ENCODE measurements at places on chromosomes 13 and 19.

GRCh38 chr13:25247360-25247759 is 39.9 kb downstream of the MTMR6 start:
- no peak for DNase-seq

- no peak for DNase-seq
Observed at GRCh38 chr13:43185226-43185625, 161.8 kb downstream of the DNAJC15 start.

DNA sequence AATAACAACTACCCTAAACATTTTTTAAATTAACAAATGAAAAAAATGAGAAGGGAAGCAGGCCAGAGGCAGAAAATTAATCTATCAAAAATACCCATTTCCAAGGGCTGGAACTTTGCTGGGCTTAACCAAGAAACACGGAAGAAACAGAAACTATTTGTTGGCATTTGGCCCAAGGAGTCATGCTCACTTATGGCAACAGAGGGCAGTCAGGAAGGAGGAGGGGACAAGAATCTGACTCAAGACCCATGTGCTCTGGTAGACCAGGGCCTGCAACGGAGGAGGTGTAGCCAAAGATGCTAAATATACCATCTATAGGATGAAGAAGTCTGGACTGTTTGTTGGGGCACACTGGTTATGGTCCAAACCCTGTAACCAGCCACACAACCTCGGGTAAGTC is 496.7 kb downstream of the COG6 start:
- DNase-seq: no peak

GRCh38 chr13:48072304-48072703 is 22.6 kb downstream of the MED4 start:
- no peak for DNase-seq

DNA sequence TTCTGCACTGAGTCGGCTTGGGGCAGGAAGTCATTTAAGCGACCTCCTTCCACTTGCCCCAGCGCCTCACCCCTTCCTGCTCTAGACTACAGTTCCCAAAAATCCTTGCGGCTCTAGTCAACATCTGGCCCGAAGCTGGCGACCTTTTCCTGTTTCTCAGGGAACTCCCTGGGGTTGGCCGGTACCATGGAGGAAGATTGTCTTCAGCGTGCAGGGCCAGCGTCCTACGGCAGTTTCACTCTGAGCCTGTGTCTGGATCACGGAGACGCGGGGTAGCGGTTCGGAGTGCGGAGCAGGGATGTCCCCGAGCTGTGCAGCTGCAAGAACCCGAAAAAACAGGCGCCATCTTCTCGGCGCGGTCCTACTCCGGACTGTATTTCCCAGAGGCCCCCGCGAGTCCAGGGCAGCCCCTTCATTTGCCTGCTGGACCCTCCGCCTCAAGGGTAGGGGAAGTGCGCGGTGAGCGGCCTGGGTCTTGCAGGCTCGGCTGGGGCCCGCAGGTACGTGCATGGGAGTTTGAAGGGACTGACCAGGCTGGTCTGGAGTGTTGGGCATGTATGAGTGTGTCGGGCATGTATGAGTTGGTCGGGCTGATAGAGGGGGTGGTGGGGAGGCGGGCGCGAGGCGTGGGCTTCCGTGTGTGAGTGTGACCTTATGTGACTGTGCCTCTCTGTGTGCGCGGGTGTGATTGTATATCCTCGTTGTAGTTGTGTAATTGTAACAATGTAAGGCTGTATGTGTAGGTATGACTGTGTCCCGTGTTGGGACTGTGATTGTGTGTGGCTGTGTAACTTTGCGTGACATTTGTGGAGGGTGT is at the start of gene ZNF383:
TSS of gene ZNF383 (plus strand) at position 440 of the 817 bp plus-strand sequence. CDS start 12,240 bp downstream, outside the sequence.
- peak; percentile 94 for DNase-seq

GRCh38 chr13:67696775-67697174 is 466.6 kb upstream of the PCDH9 start:
- no peak for DNase-seq

GRCh38 chr19:16676101-16676798 is 15.3 kb downstream of the TMEM38A start:
- no peak for DNase-seq

DNA sequence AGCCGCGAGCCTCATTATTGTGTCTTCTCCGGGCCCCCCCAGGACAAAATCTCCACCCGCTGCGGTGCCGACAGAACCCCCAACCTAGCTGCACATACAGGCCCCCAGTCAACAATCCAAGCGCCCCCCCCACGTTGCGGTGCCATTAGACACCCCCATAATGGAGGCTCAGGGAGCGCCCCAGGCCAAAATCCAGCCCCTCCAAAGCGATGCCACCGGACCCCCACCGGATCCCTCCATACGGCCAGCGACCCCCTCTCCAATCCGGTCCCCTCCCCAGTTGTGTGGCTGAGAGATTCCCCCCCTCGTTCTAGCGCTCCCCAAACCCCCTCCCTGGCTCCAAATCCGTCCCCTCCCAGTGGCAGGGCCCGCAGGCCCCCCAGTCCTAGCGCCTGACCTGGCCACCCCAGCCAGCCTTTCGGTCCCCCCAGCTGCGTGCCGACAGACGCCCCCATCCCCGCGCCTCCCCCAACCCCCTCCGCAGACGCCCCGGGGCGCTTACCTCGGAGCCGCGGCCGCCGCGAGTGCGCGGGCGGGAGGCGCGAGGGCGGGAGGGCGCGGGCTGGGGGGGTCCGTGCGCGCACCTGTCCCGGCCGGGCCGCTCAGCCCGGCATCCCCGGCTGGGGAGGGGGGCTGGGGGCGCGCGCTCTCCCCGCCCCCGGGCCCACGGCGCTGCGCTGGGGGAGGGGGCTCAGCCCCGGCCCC is 21.6 kb upstream of the SEMA6B start:
- no peak for DNase-seq

GRCh38 chr19:13937479-13938300 is 527 bp downstream of the PODNL1 start:
- no peak for DNase-seq

GRCh38 chr19:648904-649801 is 9.5 kb downstream of the FGF22 start:
- no peak for DNase-seq

- no peak for DNase-seq
Observed at GRCh38 chr13:45306966-45307365, 34.0 kb downstream of the TPT1 start.

- no peak for DNase-seq
Observed at GRCh38 chr13:100128373-100128772, 39.5 kb downstream of the PCCA start.

- DNase-seq: peak; percentile 90
Observed at GRCh38 chr13:43307921-43308433, 284.6 kb downstream of the DNAJC15 start.

- peak; percentile 13 for DNase-seq
Observed at GRCh38 chr19:30094756-30095140, 152.7 kb downstream of the URI1 start.

- DNase-seq: no peak
Observed at GRCh38 chr13:33612641-33613638, 205.0 kb upstream of the RFC3 start.

DNA sequence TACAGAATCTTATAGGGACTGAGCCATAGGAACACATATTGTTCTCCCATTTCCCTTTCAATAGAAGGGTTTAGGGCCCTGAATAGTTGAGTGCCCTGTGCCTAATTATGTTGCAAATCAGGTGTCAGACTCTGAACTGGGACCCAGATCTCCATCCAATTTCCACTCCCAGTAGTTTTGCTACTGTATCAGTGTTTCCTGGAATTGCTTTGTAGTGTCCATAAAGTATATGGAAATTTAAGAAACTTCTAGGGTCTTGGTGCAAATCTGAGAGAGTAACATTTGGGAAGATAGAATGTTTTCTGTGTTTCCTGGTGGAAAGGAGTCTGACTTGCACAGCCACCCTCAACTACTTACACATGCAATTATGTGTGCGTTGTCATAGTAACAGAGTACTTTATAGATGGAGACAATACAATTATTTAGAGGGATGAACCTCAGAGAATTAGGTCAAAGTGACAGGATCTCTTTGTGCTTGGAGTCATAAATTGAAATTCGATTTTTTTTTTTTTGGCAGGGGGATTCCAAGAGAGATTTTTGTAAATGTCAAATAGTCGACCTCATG is 646 bp upstream of the SLC10A2 start:
- DNase-seq: no peak

- DNase-seq: no peak
Observed at GRCh38 chr19:17737690-17738153, 13.6 kb upstream of the FCHO1 start.

- no peak for DNase-seq
Observed at GRCh38 chr13:50699874-50700663, 143.4 kb downstream of the DLEU7 start.

DNA sequence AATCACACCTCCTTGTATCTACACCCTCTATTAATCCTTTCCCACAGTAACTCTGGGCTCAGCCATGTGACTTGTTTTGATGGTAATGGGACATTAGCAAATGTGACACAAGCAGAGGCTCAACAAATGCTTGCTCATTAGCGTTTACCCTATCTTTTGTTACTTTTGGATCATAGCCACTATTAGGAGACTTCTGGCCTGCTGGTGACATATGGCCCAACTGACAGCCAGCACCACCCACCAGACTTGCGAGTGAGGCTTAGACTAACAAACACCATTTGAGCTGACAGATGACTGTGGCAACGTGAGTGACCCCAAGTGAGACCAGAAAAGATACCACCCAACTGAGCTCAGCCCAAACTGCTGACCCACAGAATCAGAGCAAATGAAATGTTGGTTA is 154.1 kb downstream of the OLFM4 start:
- DNase-seq: no peak

- DNase-seq: no peak
Observed at GRCh38 chr13:44936246-44936645, 53.0 kb downstream of the NUFIP1 start.

DNA sequence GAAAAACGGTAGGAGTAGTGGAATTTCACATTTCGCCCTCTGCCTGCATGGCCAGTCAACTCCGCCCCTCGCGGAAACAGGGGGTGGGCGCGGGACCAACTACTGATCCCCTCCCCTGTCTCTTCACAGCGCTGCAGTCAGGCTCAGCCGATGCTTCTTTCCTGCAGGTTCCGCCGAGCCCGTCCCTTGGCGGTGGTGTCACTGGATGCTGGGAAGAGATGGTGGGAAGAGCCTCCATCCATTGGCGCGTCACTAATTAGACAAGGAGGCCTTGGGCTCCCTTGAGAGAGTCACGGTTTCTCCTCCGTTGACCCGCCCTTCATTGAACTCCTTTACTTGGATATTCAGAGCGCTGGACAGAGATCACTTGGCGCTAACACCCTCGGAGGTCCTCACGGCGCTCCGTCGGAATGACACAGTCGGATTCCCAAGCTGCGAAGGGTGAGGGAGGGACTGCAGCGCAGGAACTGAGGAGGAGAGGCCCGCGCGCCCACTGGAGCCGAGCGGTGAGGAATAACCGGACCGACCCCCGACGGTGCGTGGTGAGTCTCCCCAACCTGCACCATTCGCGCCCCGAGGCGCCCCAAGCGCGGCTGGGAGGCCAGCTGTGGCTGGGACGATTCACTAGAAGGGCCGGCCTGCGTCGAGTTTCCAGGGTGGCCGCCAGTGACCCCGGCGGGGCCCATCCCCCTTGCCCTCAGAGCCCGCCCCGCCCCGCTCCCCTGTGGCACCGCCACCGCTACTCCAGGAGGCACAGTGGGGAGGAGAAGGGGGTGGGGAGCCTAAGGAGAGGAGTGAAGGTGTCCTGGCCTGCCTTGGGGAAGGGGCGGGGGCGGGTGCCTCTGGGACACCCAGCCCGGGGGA is 11.2 kb upstream of the CEACAM21 start:
- no peak for DNase-seq

GRCh38 chr13:27076421-27076820 is 95.2 kb downstream of the USP12 start:
- no peak for DNase-seq

DNA sequence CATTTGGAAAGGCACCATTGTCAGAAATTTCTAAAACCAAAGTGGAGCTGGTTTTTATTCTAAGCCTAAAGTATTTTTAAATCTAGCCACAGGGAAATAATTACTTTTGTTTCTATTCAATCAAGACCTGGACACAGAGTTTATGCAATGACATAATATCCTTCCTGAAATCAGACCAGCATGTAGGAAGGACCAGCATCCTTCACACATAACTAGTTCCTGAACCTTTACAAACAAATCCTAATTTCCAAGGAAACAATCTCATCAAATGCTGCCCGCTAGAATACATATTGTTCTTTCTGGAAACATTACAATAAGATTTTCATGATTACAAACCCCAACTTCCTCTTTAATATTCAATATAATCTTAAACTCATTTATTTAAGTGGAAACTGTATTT is 1.5 kb downstream of the STARD13 start:
- DNase-seq: no peak

GRCh38 chr13:41111454-41111853 is 21.1 kb downstream of the KBTBD6 start:
- no peak for DNase-seq

GRCh38 chr19:13825489-13826441 is 30.5 kb downstream of the ZSWIM4 start:
- peak; percentile 66 for DNase-seq

DNA sequence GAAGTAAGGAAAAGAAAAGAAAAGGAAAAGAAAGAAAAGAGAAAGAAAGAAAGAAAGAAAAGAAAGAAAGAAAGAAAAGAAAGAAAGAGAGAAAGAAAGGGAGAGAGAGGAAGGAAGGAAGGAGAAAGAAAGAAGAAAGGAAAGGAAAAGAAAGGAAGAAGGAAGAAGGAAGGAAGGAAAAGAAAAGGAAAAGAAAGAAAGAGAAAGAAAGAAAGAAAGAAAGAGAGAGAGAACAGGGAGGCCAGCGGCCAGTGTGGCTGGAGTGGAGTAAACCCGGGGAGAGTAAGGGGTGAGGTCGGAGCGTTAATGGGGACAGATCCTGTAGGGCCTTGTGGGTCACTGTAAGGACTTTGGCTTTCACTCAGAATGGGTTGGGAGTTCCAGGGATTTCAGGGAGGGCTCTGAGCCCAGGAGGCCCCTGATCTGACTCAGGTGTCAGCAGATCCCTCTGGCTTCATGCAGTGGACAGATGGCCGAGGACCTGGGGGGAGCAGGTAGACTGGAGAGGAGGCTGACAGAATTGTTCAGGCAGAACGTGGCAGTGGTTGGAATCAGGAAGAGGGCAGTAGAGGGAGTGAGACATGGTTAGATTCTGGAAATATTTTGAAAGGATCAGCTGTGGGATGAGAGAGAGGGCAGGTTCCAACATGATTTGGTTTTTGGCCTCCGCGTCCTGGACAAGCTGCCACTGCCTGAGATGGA is 19.8 kb upstream of the FXYD3 start:
- DNase-seq: no peak

DNA sequence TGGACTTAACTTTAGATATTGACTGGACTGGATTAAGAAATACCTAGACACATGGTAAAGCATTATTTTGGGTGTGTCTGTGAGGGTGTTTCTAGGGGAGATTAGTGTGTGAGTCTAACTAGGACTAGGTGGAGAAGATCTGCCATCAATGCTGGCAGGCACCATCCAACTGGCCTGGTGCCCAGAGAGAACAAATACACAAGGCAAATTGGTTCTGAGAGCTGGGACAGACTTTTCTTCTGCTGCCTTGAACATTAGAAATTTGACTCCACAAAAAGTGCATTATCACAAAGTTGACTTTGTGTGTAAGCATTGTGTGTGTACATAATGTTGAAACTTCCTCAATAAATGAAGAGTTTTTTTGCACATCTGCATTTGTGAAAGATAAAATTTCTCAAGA is 522.1 kb downstream of the SUCLA2 start:
- DNase-seq: peak; percentile 59

Data from Right ventricle myocardium inferior (tissue), 1 donor.